Aorta (tissue), 5 donors: ENCODE measurements at places on chromosomes 1 and 21.

GRCh38 chr1:199789141-199789540 is 238.4 kb upstream of the NR5A2 start:
- no peak for DNase-seq

DNA sequence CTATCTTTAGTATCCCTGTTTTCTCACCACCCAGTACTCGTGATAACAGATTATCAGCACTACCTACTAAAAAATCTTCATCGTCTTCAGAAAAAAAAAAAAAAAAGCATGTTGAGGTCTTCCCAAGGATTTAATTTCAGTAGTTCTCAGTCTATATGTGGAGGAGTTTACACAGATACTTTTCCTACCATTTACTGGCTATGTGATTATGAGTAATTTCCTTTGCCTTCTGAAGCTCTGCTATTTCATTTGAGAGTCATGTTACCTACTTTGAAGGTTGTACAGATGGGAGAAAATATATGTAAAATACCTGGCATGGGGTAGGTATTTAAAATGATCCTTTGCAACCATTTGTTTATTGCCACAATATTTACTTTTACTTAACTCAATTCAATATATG is 399.7 kb downstream of the NEGR1 start:
- DNase-seq: no peak

DNA sequence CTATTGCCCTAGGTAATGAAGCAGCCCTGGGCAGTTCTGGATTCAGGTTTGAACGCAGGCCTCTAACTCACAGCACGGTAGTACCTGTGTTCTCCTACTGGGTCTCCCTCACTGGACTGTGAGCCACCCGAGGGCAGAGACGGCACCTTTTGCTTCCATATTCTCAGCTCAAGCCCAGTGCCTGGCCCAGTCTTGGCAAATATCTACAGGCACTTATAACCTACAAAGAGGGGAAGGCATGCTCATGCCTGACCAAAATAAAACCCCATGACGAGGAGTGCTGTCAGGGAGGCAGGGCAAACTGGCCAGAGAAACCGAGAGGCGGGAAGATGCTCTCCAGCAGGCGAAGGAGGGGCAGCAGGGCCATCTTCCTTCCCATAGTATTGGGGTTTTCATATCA is 91.1 kb downstream of the DDX20 start:
- no peak for DNase-seq

DNA sequence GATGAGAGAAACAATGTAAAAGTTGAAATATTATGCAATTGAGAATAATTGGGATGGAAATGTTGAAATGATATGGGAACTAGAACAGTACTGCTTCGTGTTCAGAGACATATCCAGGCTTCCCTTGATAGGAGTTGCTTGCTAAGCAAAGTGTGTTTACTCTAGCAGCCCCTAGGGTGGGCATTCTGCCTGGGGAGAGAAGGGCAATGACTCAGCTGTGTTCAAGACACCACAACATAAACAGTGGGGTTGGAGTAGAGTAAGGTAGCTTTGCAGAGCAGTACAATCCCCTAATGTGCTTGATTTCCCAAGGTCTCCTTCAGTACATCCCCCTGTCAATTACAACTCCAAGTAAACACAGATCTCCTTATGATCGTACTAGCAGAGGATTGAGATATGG is 4.8 kb upstream of the PCNX2 start:
- no peak for DNase-seq

- DNase-seq: no peak
These were observed 31.7 kb downstream of the PGM1 start for GRCh38 chr1:63624911-63625310.

GRCh38 chr1:179818260-179818659 is 59.3 kb downstream of the TOR1AIP2 start:
- no peak for DNase-seq

DNA sequence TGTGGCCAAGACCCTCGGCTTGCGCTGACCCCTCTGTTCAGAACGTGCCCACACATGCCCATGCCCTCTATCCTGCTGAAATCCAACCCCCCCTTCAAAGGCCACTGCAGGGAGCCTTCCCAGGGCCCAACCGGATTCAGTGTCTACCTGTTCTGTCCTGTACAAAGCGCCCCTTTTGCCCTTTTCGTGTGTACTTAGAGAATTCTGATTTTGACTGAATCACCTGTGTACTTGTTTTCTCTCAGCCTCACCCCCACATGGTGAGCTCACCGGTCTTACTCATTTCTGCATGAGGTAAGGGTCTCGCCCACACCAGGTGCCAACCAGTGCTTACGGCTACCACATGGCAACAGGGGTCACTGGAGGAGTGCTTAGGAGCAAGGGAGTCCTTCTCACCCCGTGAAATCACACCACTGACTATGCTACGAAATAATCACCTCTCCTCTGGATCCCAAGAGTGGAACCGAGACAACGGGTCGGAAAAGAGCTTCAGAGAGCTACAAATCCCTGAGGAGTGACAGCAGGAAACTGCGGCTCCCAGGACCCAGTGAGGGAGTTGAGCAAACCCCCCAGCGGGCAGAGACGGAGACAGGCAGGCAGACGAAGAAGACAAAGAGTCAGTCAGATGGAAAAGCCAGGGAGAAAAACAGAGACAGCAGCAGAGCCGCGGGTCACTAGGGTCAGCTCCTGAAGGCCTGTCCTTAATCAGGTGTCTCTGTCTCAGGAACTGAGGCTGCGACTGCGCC is 2.1 kb upstream of the S100A2 start:
- DNase-seq: no peak

DNA sequence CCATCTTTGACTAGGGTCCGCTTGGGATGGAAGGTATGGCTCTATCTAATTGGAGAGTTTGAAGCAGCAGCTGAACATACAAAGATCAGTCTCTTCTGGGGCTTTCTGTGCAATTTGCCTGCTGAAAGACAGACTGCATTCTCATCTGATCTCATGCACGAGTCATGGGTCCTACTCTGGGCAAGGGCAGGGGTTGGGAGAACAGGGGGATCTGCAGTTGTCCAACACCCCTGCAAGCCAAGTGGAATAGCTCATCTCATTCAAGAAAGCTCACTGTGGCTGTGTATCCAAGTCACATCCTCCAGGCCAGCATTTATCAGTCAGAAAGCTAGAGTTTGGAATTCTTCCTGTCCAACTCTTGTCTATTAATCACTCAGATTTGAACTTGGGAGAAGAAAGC is 177.2 kb upstream of the C8B start:
- DNase-seq: no peak

DNA sequence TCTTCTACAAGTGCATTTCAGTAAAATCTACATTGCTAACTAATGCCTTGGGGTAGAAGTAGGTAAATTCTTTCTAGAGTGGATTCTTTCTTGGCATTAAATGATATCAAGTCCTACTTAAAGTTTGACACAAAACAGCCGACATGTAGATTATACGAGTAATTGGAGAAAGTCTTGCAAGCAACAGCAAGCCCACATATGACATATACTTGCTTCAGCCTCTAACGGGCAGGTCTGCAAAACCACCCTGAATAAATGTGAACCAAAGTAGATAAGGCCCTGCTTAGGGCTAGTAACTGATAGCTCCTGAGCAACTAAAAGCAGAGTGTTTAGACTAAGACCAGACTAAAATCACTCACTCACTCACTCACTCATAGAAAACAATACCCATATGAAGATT is 203.2 kb downstream of the LTN1 start:
- DNase-seq: no peak

DNA sequence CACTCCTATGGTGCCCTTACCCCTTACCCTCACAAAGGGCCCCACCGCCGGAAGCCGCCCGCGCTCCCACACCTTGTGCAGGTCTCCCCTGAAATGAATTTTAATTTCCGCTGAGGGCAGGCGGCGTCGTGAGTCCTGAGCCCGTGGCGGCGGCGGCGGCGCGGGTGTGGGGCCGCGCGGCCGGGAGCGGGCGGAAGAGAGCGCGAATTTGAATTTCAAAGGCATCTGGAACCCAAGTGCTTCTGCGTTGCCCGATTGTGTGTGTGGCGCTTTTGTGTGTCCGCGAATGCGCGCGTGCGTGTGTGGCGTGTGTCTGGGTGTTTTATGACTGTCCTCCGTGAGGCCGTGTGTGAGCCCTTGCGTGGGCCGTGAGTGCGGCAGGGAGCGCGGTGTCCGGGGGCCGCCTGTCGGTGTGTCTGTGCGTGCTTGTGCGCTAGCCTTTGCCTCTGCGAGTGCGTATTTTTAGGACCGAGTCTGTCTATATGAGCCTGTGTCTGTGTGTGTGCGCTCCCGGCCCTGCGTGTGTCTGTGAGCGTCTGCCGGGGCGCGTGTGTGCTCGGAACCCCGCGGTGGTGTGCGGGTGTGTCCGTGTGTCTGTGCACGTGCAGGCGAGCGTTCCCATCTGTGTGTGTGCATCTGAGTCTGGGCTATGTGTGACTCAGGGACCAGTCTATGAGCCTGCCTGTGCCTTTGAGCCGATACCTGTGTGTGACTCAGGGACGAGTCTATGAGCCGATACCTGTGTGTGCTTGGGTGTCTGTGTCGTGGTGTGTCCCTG is 7.9 kb upstream of the ADGRB2 start:
- no peak for DNase-seq

DNA sequence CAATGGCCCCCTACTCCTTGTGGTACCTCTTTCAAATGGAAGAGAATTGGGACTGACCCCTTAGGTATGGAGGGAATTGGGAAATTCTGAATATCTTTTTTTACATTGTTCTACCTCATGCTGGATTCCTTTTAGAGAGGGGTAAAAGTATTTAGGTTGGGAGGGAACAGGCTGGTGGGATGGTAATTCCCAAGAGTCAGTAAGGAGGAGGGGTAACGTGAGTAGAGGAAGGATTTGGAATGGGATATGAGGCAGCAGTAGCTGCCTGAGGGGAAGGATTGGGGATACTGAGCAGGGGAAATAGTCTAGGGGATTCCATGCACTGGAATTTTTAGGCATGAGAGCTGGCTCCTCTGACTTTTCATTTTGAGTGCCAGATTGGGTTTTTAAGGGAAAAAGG is 3.8 kb upstream of the AADACL3 start:
- no peak for DNase-seq

DNA sequence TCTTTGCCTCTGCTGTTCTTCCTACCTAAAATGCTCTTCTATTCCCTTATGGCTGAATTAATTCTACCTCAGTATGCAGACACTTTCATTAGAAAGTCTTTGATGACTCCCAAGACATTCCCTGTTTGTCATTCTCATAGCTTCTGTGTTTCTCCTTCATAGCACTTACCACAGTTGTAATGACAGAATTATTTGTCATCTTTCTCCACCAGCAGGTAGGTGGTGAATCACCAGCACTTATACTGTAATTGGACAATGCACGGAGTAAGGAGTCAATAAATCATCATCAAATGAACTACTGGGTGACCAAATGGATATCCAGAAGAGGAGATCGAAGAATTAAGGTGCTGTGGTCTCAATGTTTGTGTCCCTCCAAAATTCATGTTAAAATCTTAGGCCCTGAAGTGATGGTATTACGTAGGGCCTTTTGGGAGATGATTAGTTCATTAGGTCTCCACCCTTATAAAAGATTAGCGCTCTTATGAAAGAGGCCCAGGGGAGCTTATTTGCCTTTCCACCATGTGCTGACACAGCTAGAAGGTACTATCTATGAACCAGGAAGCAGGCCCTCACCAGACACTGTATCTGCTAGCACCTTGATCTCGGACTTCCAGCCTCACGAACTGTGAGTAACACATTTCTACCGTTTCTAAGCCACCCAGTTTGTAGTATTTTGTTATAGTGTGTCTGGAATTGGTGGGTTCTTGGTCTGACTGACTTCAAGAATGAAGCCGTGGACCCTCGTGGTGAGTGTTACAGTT is 2.4 kb upstream of the CCT8 start:
- no peak for DNase-seq

- DNase-seq: no peak
These were observed 120.5 kb downstream of the PRDM2 start for GRCh38 chr1:13820456-13820855.

- DNase-seq: no peak
These were observed 1.4 kb downstream of the PTBP2 start for GRCh38 chr1:96722958-96723357.

- DNase-seq: no peak
These were observed 219.9 kb downstream of the KCTD3 start for GRCh38 chr1:215786997-215787396.

DNA sequence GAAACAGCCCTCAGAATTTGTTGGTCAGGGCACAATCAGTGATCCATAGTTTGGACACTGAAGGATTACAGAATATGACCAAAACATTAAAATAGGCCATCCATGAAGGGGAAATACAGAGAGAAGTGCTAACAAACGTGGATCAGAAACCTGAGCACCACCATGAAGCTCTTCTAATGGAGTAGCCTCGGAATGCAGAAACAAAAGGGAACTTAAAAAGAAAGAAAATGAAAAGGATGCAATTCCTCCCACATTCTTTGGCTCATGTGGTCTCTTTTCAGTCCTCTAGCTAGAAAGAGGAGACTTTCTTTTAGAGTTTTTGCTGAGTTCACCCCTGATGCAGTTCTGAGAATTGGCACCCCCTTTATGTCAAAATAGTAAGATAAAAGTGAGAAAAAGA is 989.8 kb upstream of the B3GALT2 start:
- no peak for DNase-seq

GRCh38 chr1:30840904-30841598 is 67.5 kb downstream of the SDC3 start:
- peak; percentile 69 for DNase-seq

GRCh38 chr1:172670316-172670715 is 11.4 kb downstream of the FASLG start:
- DNase-seq: no peak

GRCh38 chr1:164569866-164570265 is 10.9 kb downstream of the PBX1 start:
- DNase-seq: no peak

- DNase-seq: peak; percentile 34
These were observed 2.6 kb downstream of the TNFRSF18 start for GRCh38 chr1:1203561-1204424.

GRCh38 chr1:48061162-48062136 is 64.3 kb upstream of the TRABD2B start:
- no peak for DNase-seq

DNA sequence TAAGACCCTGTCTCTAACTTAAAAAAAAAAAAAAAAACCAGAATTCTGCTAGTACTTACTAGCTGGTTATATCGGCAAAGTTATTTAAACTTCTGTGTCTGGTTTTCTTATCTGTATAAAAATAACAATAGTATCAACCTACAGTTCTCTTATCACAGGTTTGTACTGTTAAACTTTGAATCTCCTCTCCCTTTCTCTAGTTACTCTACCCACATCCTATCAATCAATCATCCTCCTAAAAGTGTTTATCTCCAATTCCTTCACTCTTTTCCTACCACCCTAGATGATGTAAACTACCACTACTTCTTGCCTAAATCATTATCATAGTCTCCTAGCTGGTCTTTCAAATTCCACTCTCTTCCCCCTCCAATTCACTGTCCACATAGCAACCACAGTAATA is 27.6 kb downstream of the USP33 start:
- DNase-seq: no peak

- no peak for DNase-seq
These were observed 22.6 kb upstream of the MYSM1 start for GRCh38 chr1:58722414-58722813.
